ENCODE measurements at places on chromosomes 13 and 19. TPM values are rescaled to one million over a fixed set of nuclear protein-coding genes. Genes with fewer than 3 reads are reported as not detected.

The MADCAM1 gene
- 2.5 TPM for total RNA-seq

The SHC2 gene
- total RNA-seq: 0.19 TPM

The DNAJC3 gene
- total RNA-seq: 13.0 TPM

The GAMT gene
- 8.8 TPM for total RNA-seq

The LILRA1 gene
- total RNA-seq: not detected

The FFAR2 gene
- total RNA-seq: 0.15 TPM

The KLC3 gene
- total RNA-seq: not detected

The CACNG7 gene
- total RNA-seq: not detected

DNA sequence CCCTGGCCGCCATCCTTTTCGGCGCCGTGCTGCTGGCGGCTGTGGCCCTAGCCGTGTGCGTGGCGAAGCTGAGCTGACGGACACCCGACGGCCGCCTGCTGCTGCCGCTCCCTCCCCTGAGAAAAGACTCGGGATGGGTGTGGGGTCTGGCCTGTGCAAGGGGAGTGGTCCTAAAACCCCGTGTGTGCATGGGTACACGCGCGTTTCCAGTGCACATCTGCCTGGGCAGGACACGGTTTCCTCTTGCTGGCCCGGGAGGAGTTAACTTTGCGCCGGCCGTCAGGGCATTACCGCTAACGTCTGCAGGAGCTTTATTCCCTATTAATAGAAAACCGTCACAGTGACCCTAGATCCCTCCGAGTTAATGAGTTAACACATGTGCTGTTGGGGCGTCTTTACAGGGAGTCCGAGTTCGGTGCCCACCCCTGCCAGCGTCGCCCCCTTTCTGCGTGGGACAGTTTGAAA lies 1.3 kb downstream of the RGS9BP start:
- peaks cover 25% of the 10 kb centered on the region for H3K4me1 ChIP-seq
- no peaks in the 10 kb centered on the region for H3K27me3 ChIP-seq
- peak; percentile 18 for DNase-seq
- no peak overlapping the region for H3K4me3 ChIP-seq
- no peaks in the 10 kb centered on the region for H3K36me3 ChIP-seq

- H3K27me3 ChIP-seq: no peaks in the 10 kb centered on the region
- H3K27ac ChIP-seq: no peak overlapping the region
- H3K36me3 ChIP-seq: no peaks in the 10 kb centered on the region
- no peaks in the 10 kb centered on the region for H3K4me1 ChIP-seq
- no peak for DNase-seq
These were observed 1208.3 kb downstream of the PCDH9 start for GRCh38 chr13:66021846-66022245.

DNA sequence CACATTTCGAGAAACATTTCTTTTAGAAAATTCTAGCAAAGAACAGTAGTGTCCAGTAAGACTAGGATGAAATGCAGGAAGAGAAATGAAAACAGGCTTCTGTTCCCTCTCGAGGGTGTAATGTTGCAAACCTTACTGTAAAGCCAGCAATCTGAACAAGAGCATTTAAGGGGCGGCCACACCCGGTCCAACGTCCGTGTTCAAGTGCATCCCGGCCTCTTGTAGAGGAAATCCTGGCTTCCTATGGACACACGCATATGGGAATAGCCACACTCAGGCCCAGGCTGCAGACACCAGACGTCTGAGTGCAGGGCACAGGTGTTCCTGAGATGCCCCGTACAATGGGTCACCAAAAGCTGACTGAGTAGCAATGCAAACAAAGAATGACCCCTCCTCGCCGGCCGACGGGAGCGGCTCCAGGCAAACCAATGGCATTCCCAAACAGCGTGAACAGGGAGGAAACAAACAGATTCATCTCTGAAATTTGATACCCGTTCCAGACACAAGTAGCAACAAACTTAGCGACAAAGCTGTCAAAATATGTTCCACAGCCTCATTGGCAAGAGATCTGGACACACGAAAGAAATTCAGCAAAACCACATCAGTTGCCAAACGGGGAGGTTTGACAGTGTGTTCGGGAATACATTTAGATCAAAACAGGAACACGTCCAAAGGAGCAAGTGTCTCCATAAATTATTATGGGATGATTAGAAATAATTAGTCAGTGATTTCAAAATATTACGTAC lies 278.6 kb upstream of the TSHZ3 start:
- no peaks in the 10 kb centered on the region for H3K27me3 ChIP-seq
- no peaks in the 10 kb centered on the region for H3K36me3 ChIP-seq
- no peaks in the 10 kb centered on the region for H3K4me1 ChIP-seq
- no peak overlapping the region for H3K4me3 ChIP-seq
- DNase-seq: no peak

DNA sequence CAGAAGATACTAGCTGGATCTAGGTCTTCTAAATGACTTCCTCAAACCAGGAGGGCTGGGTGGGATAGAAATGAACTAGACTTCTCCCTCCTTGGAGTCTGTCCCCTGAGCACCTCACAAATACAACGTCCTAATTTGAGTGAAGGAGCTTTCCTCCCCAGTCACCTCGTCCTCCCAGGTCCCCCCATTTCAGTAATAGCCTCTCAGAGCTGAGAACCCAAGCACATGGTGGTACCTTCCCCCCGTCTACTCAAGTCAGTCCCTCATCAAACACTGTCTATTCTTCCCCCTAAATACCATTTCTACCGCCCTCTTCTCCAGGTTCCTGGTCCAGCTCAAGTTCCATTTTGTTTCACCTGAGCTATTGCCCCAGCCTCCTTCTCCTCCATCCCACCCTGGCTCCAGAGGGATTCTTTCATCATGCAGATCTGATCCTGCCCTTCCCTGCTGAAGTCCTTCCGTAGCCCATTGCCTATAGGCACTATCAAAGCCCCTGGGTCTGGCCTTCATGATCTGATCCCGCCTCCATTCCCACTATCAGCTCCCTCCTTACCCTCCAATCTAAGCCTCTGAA lies 5.3 kb upstream of the PRKCG start:
- H3K27ac ChIP-seq: peak overlapping the region; percentile 49
- DNase-seq: peak; percentile 47
- peaks cover 30% of the 10 kb centered on the region for H3K27me3 ChIP-seq

DNA sequence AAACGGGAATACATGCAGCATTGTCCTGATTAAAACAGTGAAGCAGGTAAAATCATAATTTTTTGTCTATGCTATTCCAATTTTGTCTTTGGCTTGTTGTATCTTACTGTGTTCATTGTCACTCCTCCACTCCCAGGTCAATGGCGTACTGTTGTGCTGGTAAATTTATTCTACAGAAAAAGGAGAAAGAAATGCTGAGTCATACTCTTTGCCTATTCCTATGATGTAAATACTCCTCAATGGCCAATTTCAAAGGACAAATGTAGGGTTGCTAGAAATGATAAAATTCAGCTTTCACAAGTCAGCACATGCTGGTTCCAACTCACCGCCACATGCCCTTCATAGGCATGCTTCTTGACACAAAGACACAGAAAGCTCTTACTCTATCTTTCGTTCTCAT lies 694.4 kb upstream of the PCDH20 start:
- no peaks in the 10 kb centered on the region for H3K36me3 ChIP-seq
- no peaks in the 10 kb centered on the region for H3K27me3 ChIP-seq
- H3K4me1 ChIP-seq: no peaks in the 10 kb centered on the region
- DNase-seq: no peak
- no peak overlapping the region for H3K4me3 ChIP-seq

DNA sequence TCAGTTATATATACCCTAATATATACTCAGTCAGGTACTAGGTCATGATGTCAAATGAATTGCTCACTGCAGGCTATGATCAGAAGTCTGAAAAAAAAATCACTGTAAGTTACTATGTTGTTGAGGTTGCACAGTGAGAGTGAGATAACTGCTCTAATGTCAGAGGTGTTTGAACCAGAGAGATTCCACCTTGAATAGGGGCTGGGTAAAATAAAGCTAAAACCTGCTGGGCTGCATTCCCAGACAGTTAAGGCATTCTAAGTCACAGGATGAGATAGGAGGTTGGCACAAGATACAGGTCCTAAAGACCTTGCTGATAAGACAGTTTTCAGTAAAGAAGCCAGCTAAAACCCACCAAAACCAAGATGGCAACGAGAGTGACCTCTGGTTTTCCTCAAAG lies 10.2 kb downstream of the EPSTI1 start:
- DNase-seq: no peak
- H3K27ac ChIP-seq: no peak overlapping the region
- H3K36me3 ChIP-seq: no peaks in the 10 kb centered on the region
- no peak overlapping the region for H3K4me3 ChIP-seq

DNA sequence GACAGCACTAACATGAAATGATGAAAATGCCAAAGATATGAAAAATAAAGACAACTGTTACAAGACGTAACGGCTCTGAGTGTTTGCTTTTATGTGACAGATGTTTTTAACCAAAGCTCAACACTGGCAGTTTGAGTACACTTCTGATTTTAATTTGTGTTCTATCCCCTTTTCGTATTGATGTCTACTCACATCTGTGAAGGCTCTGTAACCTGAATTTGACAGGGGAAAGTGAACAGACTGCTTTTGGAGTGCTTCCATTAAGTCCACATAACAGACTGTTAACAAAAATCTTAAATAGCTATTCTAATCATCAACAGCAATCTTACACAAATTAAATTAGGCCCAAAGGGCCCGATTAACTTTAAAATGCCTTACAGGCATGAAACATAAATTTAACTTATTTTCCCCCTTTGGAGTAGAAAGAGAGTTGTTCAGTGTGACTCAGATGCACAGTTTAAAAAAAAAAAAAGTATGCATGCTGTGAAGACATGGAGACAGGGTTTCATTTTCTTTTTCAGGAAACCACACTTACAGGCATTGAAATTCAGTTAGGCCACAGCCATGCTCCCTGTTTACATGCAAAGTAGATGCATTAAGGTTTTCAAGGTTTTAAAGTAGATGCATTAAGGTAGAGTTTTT lies 16.3 kb upstream of the RNASEH2B start:
- H3K27me3 ChIP-seq: no peaks in the 10 kb centered on the region
- H3K36me3 ChIP-seq: no peaks in the 10 kb centered on the region
- DNase-seq: peak; percentile 64

DNA sequence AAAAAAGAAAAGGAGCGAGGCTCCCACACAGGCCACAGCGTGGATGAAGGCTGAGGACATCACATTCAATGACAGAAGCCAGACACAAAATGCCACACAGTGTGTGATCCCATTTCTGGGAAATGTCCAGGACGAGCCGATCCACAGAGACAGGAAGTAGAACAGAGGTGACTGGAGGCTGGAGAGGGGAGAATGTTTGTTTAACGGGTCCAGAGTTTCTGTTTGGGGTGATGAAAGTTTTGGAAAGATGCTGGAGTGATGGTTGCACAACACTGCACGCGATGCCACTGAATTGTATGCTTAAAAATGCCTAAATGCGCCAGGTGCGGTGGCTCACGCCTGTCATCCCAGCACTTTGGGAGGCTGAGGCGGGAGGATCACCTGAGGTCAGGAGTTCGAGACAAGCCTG lies 650 bp upstream of the FUT5 start:
- no peaks in the 10 kb centered on the region for H3K36me3 ChIP-seq
- H3K27me3 ChIP-seq: no peaks in the 10 kb centered on the region
- H3K4me3 ChIP-seq: no peak overlapping the region
- DNase-seq: no peak
- no peak overlapping the region for H3K27ac ChIP-seq

All from B cell (primary cell).